ENCODE measurements at places on chromosomes 16 and 17.

- no peak for DNase-seq
- H3K27ac ChIP-seq, result no peak overlapping the region
- H3K4me1 ChIP-seq, result peaks cover 9% of the 10 kb centered on the region
- H3K36me3 ChIP-seq, result no peaks in the 10 kb centered on the region
Observed at GRCh38 chr17:7128160-7128559, 13.5 kb upstream of the ASGR2 start.

- H3K4me1 ChIP-seq, result peaks cover 1% of the 10 kb centered on the region
- peaks cover 21% of the 10 kb centered on the region for H3K27me3 ChIP-seq
- no peaks in the 10 kb centered on the region for H3K36me3 ChIP-seq
- H3K27ac ChIP-seq, result no peak overlapping the region
- DNase-seq, result no peak
Observed at GRCh38 chr17:64774888-64775540, 112.9 kb upstream of the SMURF2 start.

- peaks cover 1% of the 10 kb centered on the region for H3K4me1 ChIP-seq
- H3K36me3 ChIP-seq, result no peaks in the 10 kb centered on the region
- no peak overlapping the region for H3K27ac ChIP-seq
Observed at GRCh38 chr16:31327646-31328225, 27.2 kb upstream of the ITGAX start.

- H3K27ac ChIP-seq, result no peak overlapping the region
- peak; percentile 75 for DNase-seq
- H3K36me3 ChIP-seq, result no peaks in the 10 kb centered on the region
- no peak overlapping the region for H3K4me3 ChIP-seq
- no peaks in the 10 kb centered on the region for H3K27me3 ChIP-seq
Observed at GRCh38 chr16:77223184-77223583, 24.0 kb downstream of the SYCE1L start.

GRCh38 chr16:1026784-1027500 lies 45.4 kb downstream of the SOX8 start:
- no peaks in the 10 kb centered on the region for H3K27me3 ChIP-seq
- H3K4me1 ChIP-seq, result no peaks in the 10 kb centered on the region
- no peaks in the 10 kb centered on the region for H3K36me3 ChIP-seq
- H3K4me3 ChIP-seq, result no peak overlapping the region
- no peak overlapping the region for H3K27ac ChIP-seq

DNA sequence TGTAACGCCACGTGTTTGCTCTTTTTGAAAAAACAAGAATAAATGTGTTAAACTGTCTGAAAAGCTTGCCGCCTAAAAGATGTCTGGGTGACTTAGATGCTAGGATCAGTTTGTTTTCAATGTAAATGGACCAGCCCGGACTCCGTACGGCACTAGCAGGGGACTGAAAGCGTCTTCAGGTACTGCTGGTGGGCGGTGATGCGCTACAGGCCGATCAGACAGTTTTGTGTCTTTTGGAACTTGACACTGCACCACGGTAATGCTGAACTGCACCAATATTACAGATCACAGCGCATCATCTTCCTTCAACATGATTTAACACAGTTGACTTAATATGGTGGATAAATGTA lies 727 bp upstream of the MBTPS1 start:
- no peak for DNase-seq
- H3K27ac ChIP-seq, result no peak overlapping the region
- no peaks in the 10 kb centered on the region for H3K36me3 ChIP-seq
- H3K27me3 ChIP-seq, result no peaks in the 10 kb centered on the region
- peak overlapping the region; percentile 65 for H3K4me3 ChIP-seq

DNA sequence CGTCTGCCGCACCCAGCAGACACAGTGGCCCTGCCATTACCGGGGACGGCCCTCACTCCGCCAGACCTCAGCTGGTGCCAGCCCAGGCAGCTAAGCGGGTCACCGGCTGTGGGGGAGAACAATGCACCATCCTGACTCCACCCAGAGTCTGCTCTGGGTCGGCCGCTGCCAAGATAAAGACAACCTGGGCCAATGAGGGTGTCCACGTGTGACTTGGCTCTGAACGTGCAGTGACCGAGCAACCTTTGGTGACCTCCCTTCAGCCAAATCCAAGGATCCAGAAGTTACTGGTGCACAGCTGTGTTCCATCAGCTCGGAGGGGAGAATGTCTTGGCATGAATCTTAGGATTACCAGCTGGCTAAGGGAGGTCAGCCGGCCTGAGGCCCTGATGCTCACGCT lies 155.9 kb downstream of the NTN1 start:
- no peak overlapping the region for H3K4me3 ChIP-seq
- no peaks in the 10 kb centered on the region for H3K36me3 ChIP-seq
- H3K27ac ChIP-seq, result no peak overlapping the region
- no peaks in the 10 kb centered on the region for H3K4me1 ChIP-seq

DNA sequence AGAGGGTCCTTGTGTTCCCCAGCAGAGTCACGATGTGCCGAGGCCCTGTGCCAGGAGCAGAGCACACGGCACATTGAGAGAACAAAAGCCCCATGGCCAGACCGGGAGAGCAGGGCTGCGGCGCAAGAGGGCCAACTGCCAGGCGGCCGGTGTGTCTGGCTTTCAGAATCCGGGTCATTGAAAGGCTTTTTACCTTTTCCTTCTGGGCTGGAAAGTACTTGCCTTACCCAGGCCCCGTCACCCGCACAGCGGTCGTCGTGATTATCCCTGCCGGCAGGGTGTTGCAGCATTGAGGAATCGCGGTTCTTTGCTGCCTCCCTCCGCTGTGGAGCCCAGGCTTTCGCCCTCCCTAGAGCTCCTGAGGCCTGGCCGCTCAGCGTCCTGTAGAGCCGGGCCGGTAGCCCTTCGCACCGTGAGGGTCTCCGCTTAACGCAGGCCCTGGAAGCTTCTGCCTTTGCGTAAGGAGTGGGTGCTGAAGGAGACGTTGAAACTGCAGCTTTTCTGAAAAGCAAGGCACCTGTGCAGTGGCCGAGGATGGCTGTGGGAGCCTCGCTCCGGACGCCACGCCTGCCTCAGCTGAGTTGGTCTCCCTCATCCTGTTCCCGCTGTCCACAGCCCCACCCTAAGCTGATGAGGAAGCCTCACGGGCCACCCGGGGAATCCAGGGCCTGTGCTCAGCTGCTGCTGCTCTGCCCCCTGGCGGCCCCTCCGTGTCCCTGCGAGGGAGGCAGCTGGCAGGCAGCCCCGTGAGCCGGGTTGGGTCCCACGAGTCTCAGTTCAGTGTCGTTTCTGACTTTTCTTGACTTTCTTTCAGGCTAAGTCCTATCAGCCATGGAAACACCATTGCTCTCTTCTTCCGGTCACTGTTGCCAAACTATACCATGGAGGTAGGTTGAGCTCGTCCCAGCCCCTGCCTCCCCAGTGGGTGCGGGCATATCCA lies 8.6 kb upstream of the MC1R start:
- peaks cover 30% of the 10 kb centered on the region for H3K36me3 ChIP-seq
- no peak overlapping the region for H3K27ac ChIP-seq
- DNase-seq, result no peak
- H3K4me1 ChIP-seq, result no peaks in the 10 kb centered on the region

DNA sequence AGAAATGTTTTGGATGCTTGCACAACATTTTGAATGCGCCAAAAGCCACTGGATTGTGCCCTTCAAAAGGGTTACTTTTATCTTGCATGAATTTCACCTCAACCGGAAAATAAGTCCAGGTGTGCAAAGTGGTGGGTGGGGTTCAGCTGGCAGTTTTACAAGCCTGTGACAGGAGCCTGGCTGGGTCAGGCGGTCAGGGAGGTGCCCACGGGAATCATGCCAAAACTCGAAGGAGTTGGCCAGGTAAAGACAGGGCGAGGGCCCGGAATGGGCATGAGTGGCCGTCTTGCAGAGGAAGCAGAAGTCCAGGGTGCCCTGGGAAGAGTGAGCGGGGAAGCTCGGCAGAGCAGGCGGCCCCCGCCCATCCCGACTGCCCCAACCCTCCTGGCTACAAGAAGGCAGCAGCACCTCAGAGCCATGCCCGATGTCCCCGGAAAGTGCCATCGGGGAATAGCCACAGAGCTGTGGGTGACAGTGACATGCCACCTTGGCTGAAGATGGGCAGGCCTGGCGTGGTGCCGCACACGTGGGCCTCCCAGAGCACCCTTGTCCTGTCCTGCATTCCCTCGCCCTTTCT lies 19.1 kb upstream of the CACNG1 start:
- H3K27me3 ChIP-seq, result no peaks in the 10 kb centered on the region
- DNase-seq, result no peak
- no peaks in the 10 kb centered on the region for H3K36me3 ChIP-seq
- no peak overlapping the region for H3K27ac ChIP-seq

- no peaks in the 10 kb centered on the region for H3K36me3 ChIP-seq
- H3K4me1 ChIP-seq, result no peaks in the 10 kb centered on the region
- no peaks in the 10 kb centered on the region for H3K27me3 ChIP-seq
- DNase-seq, result no peak
Observed at GRCh38 chr16:86018487-86018886, 119.5 kb downstream of the IRF8 start.

GRCh38 chr17:7355053-7355452 lies at the start of gene TMEM95:
TSS of gene TMEM95 (plus strand) at chr17:7355156. CDS start at chr17:7355205, 49 bp downstream.
- no peak for DNase-seq
- H3K27me3 ChIP-seq, result no peaks in the 10 kb centered on the region
- peaks cover 1% of the 10 kb centered on the region for H3K4me1 ChIP-seq
- H3K27ac ChIP-seq, result no peak within 1 kb of the TSS
- no peaks in the 10 kb centered on the region for H3K36me3 ChIP-seq

DNA sequence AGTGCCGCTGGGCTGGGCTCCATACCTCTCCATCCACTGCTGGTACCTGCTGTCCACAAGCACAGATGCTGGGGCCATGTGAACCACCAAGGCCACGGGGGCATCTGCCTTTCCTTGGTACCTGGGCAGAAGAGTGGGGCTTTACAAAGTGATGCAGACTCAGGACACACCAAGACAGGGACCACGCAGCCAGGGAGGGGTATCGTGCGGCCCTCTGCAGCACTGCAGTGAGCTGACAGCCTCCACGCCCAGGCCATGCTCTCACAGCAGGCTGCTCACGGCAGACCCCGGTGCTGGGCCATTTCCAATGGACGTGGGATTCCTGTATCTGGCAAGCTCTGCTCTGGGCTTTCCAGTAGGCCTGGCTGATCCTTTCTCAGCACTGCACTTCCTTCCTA lies 14.4 kb downstream of the ELAC2 start:
- H3K36me3 ChIP-seq, result peaks cover 43% of the 10 kb centered on the region
- no peak overlapping the region for H3K4me3 ChIP-seq
- no peak overlapping the region for H3K27ac ChIP-seq

DNA sequence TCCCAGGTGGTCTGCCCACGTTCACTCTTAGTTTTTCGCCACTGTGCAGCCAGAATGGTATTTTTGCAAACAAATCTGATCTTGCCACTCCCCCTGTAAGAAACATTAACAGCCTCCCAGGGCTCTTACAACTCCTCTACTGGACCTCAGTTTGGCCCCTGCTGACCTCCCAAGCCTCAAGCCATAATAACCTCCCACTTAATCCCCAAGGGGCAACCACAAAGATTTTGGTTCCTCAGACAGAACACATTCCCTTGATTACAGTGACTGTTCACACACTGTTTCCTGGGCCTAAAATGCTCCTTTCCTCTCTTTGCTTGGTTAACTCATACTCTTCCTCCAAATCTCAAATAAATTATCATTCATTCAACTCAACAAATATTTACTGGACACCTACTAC lies 21.5 kb upstream of the CD300E start:
- DNase-seq, result no peak
- no peaks in the 10 kb centered on the region for H3K4me1 ChIP-seq
- H3K27me3 ChIP-seq, result no peaks in the 10 kb centered on the region
- H3K4me3 ChIP-seq, result no peak overlapping the region

DNA sequence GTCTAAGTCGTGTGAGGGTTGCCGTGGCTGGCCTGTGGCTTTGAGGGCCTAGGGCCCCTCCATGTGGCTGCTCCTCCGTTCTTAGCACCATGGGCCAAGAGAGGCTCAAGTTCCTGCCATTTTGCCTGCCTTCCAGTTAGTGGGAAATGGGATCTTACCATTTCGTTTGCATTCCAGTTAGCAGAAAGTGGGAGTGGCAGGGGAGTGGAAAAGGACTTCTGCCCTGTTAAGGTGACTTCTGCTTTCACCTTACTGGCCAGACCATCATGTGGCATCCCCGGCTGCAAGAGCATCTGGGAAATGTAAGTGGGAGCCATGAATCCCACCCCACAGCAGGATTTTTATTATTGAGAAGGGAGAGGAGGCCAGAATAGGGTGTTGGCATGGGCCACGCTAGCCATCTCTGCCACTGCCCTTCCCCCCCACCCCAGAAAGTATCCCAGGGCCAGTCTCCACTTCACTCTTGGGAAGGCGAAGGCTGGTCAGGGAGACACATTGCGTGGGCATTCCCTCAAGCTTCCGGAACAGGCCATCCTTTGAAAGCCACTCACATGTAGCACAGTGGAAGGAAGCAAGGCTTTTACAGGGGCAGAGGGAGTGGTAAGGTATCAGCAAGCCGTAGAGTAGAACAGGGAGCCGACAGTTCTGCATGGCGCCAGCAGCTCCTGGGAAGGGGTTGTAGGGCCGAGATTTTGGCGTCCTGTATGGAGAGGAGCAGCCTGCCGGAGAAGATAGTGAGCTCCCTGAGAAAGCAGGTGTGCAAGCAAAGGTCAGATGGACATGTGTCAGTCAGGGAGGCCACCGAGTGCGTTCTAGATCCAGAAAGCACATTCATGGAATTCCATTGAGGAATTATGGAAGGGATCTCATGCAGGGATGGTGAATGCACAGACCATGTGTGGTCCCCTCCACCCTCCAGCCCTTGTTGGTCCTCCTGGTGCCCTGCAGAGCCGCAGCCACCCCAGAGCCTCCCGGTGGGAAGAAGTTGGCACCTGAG lies 33.4 kb downstream of the CMIP start:
- no peak for DNase-seq
- no peak overlapping the region for H3K27ac ChIP-seq
- peaks cover 3% of the 10 kb centered on the region for H3K4me1 ChIP-seq
- H3K36me3 ChIP-seq, result no peaks in the 10 kb centered on the region
- no peaks in the 10 kb centered on the region for H3K27me3 ChIP-seq

DNA sequence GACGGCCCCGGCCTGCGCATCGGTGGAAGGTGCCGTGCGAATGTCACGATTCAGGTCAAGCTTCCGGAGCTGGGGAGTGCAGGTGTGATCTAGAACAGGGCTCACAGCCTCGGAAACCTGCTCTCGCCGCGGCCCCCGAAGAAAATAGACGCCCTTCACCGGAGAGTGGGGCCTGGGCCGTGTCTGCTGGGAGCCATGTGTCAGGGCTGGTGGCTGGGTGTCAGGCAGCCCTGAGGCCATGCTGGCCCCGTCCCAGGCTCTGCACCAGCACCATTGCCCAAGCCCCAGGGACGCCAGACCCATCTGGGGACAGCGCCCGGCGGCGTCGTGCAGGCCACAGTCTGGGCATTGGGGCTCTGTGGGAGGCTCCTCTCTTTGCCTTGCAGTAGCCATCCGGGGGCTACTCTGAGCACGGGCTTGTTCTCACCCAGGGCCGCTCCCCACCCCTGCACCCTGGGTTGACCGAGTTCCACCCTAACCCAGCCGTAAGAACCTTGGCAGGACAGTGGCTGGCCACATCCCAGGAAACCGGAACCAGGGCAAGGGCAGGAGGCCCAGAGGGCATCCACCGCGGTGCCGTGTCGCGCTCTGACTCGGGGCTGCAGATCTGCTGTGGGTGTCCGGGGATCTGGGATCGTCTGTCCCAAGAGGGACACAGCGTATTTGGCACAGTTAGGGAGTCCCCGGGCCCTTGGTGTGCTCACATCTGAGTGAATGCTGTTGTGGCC lies 5.3 kb upstream of the NUDT16L1 start:
- H3K36me3 ChIP-seq, result peaks cover 16% of the 10 kb centered on the region
- H3K27me3 ChIP-seq, result no peaks in the 10 kb centered on the region
- no peaks in the 10 kb centered on the region for H3K4me1 ChIP-seq
- no peak for DNase-seq

Measured in iPS DF 6.9 (cell line).